ENCODE measurements at places on chromosomes 5 and 9.

DNA sequence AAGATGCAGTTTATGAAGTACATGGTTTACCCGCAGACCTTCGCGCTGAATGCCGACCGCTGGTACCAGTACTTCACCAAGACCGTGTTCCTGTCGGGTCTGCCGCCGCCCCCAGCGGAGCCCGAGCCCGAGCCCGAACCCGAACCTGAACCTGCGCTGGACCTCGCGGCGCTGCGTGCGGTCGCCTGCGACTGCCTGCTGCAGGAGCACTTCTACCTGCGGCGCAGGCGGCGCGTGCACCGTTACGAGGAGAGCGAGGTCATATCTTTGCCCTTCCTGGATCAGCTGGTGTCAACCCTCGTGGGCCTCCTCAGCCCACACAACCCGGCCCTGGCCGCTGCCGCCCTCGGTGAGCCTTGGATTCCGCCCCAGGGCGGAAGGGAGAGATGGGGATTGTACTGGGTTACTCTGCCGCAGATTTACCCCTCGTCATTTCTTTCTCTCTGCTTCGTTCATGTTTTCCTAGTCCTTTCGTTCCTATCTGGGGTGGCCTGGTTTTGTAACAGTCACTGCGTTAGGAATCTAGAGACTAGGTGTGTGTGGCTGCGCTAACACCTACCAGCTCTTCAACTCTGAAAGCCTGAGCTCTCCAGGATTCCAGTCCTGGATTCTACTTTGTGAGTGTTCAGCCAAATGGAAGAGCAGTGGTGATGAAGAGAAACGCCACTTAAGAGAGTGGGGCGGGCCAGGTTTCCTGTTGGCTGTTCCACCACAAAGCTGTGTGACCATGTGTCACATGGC lies 638 bp downstream of the MRPS30 start:
- DNase-seq: peak; percentile 78

GRCh38 chr5:66974256-66974655 lies 222.3 kb downstream of the CD180 start:
- DNase-seq: no peak

DNA sequence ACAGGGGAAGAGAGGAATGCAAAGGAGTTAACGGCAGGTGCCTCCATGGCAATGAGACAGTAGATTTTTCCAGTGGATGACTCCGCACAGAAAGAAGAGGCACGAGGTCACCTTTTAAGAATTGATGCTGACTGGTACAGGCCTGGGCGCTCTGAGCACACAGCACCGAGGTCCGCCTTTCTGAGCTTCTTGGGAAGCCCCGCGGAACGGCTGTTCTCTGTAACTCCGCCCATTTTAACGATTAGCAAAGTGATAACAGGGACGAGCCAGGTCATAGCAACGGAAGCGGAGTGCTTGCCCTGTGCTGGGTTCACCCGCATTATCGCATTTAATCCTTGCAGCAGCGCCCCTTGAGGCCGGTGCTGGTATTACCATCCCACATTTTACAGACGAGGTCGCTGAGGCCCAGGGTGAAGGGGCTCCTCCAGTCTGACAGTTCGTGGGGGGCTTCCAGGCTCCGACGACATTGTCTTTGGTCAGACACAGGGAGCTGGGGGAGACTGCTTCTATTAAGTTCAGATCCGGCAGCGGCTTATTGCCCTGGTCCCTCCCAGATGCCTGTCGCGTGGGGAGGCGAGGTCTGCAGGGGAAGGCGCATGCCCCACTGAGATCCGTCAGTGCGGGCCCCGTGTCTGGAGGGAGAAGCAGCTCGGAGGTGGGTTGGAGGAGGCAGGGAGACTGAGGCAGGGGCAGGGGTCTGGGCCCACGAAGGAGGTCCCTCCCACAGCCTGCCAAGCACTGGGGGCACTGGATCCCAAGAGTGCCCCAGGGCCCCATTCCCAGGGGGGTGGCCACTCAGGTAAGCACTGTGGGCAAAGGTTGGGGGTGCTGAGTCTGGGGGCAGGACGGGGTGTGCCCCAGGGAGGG lies 22.3 kb upstream of the HMCN2 start:
- peak; percentile 82 for DNase-seq

DNA sequence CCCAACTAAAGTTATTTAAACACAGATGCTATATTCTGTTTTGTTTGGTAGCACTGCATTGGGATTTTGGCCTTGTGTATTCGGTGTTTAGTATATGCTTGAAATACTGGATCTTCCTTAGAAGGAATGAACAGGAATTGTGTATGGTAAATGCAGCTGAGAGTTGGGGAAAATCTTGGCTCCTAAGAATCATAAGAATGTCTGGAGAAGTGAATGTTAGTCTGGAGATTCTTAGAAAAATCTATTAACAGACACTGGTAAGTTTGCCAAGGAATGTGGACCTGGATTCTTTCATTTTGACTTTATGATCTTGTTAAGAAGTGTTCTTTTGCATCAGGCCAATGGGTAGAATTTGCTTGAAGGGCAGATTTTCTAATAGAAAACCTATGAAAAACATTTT lies 38.9 kb downstream of the SNX30 start:
- DNase-seq: no peak

- no peak for DNase-seq
Observed at GRCh38 chr9:127846443-127847177, 7.8 kb downstream of the ENG start.

DNA sequence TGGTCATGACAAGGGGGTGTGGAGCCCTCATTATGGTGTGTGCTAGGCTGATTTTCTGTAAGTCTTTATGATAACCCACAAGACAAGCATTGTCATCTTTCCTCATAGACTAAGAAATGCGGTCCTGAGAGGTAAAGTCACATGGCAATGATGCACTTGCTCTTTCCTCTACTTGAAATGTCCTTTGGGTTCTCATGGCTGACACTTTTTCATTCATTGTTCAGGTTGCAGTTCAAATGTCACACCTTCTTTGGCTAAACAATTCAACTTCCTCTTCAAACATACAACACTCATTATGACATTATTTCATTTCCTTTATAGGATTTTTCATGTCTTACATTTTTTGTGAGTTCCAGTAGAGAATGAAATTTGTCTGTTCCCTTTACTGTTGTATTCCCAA lies 323.6 kb upstream of the PRR16 start:
- no peak for DNase-seq

GRCh38 chr9:108056805-108057386 lies 567.3 kb upstream of the KLF4 start:
- DNase-seq: no peak

DNA sequence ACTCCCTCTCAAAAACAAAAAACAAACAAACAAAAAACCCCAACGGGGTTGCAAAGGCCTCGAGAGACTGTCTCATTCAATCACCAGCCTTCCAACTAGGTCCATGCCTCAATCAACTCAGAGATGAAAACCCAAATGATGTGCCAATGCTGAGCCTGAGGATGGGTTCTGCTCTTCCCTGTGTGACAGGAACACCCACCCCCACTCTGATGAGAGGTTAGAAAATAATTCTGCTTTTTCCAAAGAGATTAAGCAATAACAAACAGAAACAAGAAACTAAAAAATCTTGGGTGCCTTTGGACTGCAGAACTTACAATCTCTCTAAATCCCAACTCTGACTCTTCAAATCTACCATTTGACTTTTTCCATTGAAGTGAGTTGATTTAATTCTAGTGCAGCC lies 25.5 kb upstream of the FBP1 start:
- no peak for DNase-seq

DNA sequence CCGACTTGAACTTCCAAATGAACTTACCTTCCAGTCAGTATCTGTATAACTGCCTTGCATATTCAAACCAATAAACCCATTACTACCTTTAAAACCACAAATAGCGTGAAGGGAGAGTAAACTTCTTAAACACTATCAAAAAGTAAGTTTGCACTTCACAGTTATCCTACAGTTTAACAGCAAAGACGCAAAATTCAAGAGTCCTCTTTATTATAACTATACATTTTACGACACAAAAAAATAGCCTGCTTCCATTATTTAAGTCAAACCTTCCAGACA lies 1.8 kb downstream of the PTBP3 start:
- no peak for DNase-seq

Measured in RPMI8226 (cell line).